ENCODE measurements at places on chromosomes 7 and 10. TPM values are rescaled to one million over a fixed set of nuclear protein-coding genes. Genes with fewer than 3 reads are reported as not detected.

- no peak for DNase-seq
Observed at GRCh38 chr10:88185830-88186229, 322.4 kb downstream of the PTEN start.

- no peak for DNase-seq
Observed at GRCh38 chr7:137305901-137306621, 37.5 kb downstream of the PTN start.

GRCh38 chr10:80191589-80192270 lies 13.6 kb downstream of the ANXA11 start:
- peak; percentile 63 for DNase-seq

The UTF1 gene
- polyA plus RNA-seq = not detected

GRCh38 chr10:95327367-95327766 lies 36.6 kb upstream of the PDLIM1 start:
- peak; percentile 43 for DNase-seq

The SYNPO2L gene
- not detected for polyA plus RNA-seq

DNA sequence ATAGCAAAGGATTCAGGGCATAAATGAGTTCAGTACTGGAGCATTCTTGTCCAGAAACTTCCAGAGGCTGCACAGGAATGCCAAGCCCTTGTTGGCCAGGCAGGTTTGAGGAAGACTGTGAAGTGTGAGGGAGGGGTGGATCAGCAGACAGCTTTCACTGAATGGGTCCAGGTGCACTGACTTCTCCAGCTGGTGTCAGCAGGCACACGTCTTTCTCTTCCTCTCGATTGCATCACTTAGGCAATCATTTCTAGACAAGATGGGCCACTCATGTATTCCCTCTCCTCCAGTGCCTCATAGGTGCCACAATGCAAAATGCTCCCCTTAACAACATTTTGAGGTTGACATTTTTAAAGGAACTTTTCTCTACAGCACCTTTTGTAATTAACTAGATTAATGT lies 15.6 kb upstream of the PLEKHS1 start:
- DNase-seq = peak; percentile 78

The TUBB8 gene
- 1.1 TPM for polyA plus RNA-seq

- DNase-seq = no peak
Observed at GRCh38 chr7:2897023-2897422, 52.9 kb upstream of the GNA12 start.

DNA sequence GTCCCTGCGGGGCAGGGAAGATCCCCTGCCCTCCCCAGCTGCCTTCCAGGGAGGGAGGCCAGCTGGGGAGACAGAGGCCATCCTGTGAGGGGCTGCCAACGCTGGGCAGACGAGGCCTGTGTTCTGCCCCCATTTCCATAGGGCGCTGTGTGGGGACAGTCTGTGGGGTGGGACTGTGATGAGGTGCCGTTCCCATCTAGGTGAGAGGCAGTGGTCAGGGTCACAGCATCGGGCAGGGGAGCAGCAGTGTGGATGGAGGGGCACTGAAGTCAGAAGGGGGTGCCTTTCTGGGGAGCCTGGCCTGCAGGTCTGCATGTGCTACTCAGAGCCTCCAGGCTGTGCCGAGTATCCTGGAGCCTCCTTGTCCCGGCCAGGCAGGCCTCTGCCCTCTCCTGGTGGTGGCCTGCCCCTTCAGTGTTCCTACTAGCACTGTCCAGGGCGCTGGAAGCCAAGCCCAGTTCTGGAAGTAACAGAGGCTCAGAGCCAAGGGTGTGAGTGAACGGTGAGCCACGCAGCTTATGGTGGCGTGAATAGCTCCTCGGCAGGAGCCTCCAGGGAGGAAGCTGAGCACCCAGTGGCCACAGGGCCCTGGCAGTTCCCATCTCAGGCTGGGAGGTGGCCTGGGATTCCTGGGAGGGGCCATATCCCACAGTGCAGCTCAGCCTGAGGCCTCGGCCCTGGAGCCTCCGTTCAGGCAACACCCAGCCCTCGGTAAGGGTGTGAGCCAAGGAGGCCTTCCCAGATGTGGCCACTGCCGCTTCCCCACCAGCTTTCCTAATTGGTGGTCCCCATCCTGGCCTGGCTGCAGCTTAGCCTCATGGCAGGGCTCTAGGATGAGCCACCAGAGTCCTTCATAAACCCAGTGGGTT lies 23.3 kb upstream of the CSGALNACT2 start:
- no peak for DNase-seq

GRCh38 chr7:93957767-93958166 lies 36.2 kb downstream of the GNG11 start:
- DNase-seq = no peak

DNA sequence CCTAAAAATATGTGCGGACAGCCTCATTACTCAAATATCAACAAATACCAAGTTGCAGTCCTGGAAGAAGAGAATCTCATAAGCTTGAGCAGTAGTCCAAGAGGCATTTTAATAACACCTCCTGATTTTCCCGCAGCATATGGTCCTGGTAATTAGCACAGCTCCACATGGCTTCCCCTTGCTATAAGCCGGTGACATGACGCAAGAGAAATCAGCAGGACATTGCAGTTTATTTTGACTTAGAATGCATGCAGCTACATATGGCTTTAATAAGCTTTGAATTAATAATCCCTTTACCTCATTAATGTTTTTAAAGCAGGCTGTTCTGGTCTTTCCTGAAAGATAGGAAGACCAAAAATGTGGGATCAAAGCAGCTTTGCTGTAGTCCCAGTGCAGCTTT lies 137.6 kb downstream of the RAMP3 start:
- DNase-seq = no peak

DNA sequence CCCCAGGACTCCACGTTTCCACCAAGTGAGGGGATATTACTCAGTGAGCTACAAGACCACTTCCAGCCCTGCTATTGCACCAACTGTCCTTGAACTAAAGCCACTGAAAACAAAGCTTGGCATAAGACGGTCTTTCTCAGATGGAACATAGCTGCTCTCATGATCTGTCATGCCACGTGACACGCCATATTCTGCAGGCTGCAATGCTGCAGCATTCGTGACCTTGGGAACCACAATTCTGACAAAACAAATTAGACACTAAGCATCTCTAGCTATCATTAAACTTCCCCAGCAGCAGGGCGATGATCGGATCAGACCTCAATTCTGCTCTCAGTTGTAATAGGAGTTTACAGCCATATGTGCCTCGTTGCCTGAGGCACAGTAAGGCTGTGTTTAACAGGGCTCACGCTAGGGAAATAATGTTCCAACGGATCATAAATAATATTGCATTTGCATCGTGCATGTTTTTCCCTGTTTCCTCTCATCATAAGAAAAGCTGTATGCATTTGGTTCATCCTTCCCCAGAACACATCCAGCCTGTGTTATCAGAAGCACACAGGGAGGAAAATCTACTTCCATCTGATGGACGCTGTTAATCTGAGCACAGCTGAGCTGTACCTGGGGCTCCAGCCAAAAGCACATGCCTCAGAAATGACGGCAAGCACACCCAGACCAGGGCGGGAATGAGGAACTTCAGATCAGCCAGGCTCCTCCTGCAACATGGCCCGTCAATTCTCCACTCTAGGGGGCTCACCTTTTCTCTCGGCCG lies 38.6 kb upstream of the CNPY1 start:
- DNase-seq = no peak

DNA sequence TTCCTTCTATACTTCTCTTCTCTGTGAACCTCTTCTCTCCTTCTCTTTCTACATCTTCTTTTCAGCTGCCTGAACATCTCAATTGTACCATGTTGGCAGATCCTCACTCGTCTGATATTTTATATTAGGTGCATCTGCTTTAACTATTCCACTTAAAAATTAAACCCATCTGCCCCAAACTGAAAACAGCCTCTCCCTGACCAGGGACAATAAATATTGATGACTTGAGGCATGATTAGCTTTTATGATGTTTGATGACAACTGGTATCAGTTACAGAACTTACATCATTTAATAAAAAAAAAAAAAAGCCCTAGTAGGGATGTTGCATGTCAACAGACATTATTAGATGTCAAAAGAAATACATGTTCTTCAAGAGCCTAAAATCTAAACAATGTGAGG lies 79.8 kb upstream of the HABP2 start:
- no peak for DNase-seq

DNA sequence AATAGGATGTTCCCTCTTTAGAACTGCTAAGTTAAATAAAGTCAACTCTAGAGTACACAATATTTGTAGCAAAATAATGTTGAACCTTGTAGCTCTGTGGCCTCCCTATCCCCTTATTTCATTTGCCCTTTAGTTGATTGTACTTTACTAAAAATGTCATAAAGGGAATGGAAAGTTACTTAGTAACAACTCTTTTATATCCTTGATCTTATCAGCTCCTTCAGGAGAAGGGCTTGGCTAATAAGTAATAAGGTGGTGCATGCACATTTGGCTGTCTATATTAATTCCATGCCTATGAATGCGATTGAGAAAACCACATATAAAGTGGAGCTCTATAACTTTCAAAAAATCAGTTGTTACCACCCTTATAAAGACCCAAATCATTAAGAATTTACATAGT lies 41.5 kb upstream of the GATA3 start:
- peak; percentile 59 for DNase-seq

The STRA8 gene
- polyA plus RNA-seq = not detected

The SUPV3L1 gene
- 30.4 TPM for polyA plus RNA-seq

- DNase-seq = peak; percentile 1
Observed at GRCh38 chr10:82564353-82565196, 689.6 kb downstream of the NRG3 start.

The LRGUK gene
- polyA plus RNA-seq = not detected

DNA sequence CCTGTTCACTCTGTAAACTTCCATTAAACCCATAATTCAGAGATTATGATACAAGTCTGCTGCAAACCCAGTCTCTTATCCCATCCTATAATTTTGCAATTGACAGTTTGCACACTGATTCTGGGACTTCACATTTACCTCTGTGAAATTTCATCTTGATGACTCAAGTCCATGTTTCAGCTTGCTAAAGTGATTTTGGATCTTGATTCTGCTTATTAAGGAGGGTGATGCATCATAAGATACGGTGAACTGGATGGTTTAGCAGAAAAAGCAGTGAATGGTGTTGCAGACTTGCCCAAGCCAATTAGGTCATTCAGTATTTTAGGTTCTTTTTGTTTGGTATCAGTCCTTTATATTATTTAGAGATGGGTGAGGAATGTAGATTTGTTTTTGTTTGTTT lies 125.5 kb upstream of the PODXL start:
- DNase-seq = no peak

- no peak for DNase-seq
Observed at GRCh38 chr7:55592492-55592891, 20.2 kb upstream of the VOPP1 start.

The AS3MT gene
- 18.6 TPM for polyA plus RNA-seq

The SLC29A4 gene
- polyA plus RNA-seq = 1.1 TPM

DNA sequence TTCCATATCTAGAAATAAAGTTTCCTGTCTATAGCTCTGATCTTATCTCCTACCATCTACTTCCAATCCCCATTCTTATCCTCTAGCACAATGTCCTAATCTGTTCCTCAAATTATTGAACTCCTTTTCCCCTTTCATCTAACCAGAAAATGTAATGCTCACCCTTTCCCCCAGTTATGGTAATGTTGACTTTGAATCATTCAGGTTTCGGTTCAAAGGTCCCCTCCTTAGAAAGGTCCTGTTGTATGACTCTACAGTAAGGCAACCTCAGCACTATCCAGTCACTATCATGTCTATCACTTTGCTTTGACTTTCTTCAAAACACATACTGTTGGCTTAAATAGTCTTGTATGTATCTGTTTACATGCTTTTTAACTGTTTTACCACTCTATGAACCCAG lies 264.2 kb upstream of the PCDH15 start:
- DNase-seq = peak; percentile 40

The LIPJ gene
- polyA plus RNA-seq = not detected

The JCAD gene
- 3.8 TPM for polyA plus RNA-seq

The CRCP gene
- polyA plus RNA-seq = 14.5 TPM

The ATOH7 gene
- 0.30 TPM for polyA plus RNA-seq

The HIPK2 gene
- 3.2 TPM for polyA plus RNA-seq

The SPDYE8 gene
- 0.28 TPM for polyA plus RNA-seq

The CPED1 gene
- polyA plus RNA-seq = 8.7 TPM

The MYH16 gene
- not detected for polyA plus RNA-seq

- DNase-seq = no peak
Observed at GRCh38 chr7:124460555-124460954, 305.0 kb downstream of the GPR37 start.

DNA sequence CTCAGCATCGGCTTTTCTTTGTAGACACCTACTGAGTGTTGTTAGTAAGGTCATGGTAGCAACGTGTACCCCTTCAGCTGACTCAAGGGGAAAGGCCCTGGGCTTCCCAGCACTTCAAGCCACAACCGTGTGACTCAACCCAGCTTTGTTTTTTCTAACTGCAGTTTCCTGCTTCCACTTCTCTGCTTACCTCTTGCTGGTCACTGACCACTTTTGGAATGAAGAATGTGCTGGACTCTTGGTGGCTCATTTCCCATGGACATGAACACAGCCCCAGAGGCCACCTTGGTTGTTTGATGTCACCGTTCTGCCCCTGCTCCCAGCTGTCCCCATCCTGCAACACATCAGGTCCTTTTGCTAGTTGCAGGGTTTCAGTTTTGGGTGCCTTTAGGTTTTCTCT lies 69.5 kb upstream of the ZNF438 start:
- no peak for DNase-seq

GRCh38 chr10:54284526-54285193 lies 516.4 kb downstream of the PCDH15 start:
- no peak for DNase-seq

The FFAR4 gene
- 1.3 TPM for polyA plus RNA-seq

The AGMO gene
- 23.0 TPM for polyA plus RNA-seq

DNA sequence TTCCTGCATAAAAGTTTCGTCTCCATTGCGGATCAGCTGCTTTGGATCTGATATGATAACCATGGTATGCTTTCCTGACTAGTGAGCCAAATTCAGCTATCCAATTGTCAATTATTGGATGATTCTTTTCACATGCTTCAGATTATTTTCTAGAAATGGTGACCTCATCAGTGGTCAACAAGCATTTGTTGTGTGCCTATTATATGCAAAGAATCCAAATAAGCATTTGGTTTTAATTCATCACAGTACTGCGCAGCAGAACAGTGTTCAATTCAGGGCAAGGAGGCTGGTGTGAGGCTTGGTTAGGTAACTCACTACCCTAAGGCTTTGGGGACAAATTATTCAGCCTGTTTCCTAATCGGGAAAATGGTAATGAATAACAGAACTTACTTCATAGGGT lies 200.5 kb downstream of the SKAP2 start:
- no peak for DNase-seq

GRCh38 chr7:156943091-156944041 lies 6.1 kb upstream of the NOM1 start:
- DNase-seq = peak; percentile 15

The KIAA1549 gene
- under 0.01 TPM for polyA plus RNA-seq
